ENCODE measurements at places on chromosomes 7 and 10. TPM values are rescaled to one million over a fixed set of nuclear protein-coding genes. Genes with fewer than 3 reads are reported as not detected.

Gene PLAC9
- total RNA-seq: 45.2 TPM

Gene TSC22D4
- 50.3 TPM for total RNA-seq

Gene SYT15
- total RNA-seq: 3.2 TPM

Gene KLF14
- 0.08 TPM for total RNA-seq

Gene FASTK
- 79.2 TPM for total RNA-seq

Gene PNLIP
- not detected for total RNA-seq

Gene WEE2
- not detected for total RNA-seq

Gene NPSR1
- not detected for total RNA-seq

Gene SGMS1
- total RNA-seq: 23.1 TPM

Gene SFR1
- 5.7 TPM for total RNA-seq

Gene METTL27
- 0.27 TPM for total RNA-seq

Gene PDK4
- 431 TPM for total RNA-seq

Gene METTL2B
- total RNA-seq: 17.1 TPM

Gene ANTXRL
- total RNA-seq: not detected

Gene MYL7
- 3,838 TPM for total RNA-seq

Gene VSTM2A
- total RNA-seq: not detected

Gene AZGP1
- 94.1 TPM for total RNA-seq

Gene COA1
- 66.7 TPM for total RNA-seq
